ENCODE measurements at places on chromosomes 7 and 10.

GRCh38 chr10:11448190-11448544 lies 163.3 kb downstream of the USP6NL start:
- no peak for DNase-seq

- no peak for DNase-seq
Observed at GRCh38 chr7:97117035-97117371, 495 bp upstream of the SDHAF3 start.

GRCh38 chr7:125847692-125848091 lies 918.1 kb upstream of the POT1 start:
- no peak for DNase-seq

GRCh38 chr7:2490181-2490651 lies 14.0 kb upstream of the GRIFIN start:
- DNase-seq = no peak

DNA sequence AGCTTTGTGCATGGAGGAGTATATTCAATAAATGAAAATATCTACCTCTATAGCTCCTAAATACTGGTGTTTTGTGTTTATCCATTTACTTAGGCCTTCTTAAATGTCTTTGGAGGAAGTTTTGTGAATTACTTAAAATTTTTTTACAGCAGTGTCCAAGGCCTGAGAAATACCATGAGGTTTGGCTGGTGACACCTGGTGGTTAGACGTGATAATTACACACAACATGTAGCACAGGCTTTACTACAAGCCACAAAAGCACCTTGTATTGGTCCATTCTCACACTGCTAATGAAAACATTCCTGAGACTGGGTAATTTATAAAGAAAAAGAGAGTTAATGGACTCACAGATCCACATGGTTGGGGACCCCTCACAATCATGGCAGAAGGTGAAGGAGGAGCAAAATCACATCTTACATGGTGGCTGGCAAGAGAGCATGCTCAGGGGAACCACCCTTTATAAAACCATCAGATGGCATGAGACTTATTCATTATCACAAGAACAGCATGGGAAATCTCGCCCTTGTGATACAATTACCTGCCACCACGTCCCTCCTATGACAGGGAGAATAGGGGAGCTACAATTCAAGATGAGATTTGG lies 20.6 kb downstream of the HYAL4 start:
- peak; percentile 53 for DNase-seq

- DNase-seq = no peak
Observed at GRCh38 chr10:119143657-119144056, 21.9 kb downstream of the SFXN4 start.

GRCh38 chr10:28807760-28808613 lies 130.7 kb downstream of the BAMBI start:
- DNase-seq = no peak

GRCh38 chr10:103584216-103585010 lies 90.9 kb downstream of the NEURL1 start:
- DNase-seq = no peak

DNA sequence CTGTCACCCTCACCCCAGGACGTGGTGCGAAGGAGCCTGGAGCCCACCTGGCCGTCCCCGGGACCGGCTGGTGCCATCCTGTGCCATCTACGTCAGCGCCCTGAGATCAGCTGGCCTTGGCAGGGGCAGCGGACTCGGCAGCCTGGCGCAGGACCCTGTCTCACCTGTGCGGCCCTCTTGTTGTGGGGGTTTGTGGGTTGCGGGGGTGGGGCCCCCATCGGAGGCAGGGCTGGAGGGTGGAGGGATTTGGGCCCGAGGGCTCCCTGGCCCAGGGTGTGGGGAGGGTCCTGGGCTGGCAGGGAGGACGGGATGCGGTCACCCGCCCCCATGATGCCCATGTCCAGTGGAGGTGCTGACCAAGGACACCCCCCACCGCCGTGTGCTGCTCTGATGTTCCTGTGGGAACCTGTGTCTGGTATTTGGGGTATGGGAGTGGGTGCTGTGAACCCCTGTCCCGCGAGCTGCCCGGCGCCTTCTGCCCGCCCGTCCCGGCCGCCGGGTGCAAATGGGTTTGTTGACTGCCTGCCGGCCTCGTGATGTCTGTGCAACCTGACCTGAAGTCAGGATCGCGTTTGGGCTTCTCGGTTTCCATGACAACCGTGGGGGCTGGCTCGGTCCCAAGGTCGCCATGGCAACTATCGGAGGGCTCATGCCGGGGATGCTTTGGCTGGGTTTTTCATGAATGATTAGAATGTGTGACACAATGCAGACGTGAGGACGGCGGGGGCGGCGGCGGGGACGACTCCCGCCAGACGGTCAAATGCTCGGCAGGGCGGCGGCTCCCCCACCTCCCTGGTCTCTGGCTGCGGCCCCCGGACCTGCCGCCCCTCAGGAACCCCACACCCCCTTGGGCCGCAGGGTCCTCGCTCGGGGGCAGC lies 7.3 kb downstream of the MAFK start:
- DNase-seq = peak; percentile 75

DNA sequence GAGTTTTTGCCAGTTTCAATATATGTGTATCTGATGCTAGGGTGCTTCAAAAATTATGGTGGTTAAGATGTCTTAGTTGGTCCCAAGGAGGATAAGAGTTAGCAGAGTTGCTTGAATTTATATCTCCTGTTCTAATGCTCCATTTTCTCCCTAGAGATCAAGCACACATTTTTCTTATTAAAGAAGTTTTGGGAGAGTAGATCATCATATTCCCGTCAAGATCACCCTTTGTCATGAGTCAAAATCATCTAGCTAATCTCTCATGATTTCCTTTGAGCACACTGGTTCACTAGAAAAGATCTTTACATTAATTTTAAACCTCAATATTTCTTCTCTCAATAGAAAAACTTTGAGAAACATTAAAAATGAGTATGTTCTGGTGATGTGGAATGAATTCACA lies 429.9 kb upstream of the SEMA3A start:
- DNase-seq = no peak

- no peak for DNase-seq
Observed at GRCh38 chr10:23055424-23056185, 39.8 kb upstream of the MSRB2 start.

- DNase-seq = no peak
Observed at GRCh38 chr7:102061981-102062390, 224.7 kb upstream of the SH2B2 start.

DNA sequence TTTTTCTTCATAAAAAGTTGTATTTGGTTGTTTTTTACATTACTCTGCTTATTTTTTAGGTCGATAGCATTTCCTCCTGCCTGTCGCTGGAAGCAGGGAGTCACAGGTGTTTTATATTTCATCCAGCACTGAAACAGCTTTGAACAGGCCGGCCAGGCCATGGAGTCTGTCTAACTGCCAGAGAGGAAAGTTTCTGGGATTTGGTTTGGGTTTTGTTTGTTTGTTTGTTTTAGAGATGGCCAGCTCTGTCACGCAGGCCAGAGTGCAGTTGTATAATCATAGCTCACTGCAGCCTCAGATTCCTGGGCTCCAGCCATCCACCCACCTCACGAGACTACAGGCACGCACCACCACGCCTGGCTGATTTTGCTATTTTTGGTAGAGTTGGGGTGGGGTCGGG lies 23.4 kb downstream of the PROSER2 start:
- no peak for DNase-seq

- DNase-seq = peak; percentile 35
Observed at GRCh38 chr7:39700932-39701331, 77.6 kb downstream of the RALA start.

GRCh38 chr10:128963211-128964099 lies 503.6 kb upstream of the MGMT start:
- no peak for DNase-seq

GRCh38 chr10:132376394-132376851 lies 20.6 kb upstream of the PWWP2B start:
- DNase-seq = no peak

GRCh38 chr7:118312966-118313365 lies 88.5 kb downstream of the ANKRD7 start:
- no peak for DNase-seq

- no peak for DNase-seq
Observed at GRCh38 chr7:25831062-25831691, 320.8 kb upstream of the NFE2L3 start.

- DNase-seq = no peak
Observed at GRCh38 chr10:127275793-127276450, 79.5 kb upstream of the INSYN2A start.

GRCh38 chr10:70578371-70578947 lies 24.1 kb downstream of the PRF1 start:
- peak; percentile 53 for DNase-seq

- peak; percentile 39 for DNase-seq
Observed at GRCh38 chr10:124728071-124728829, 15.9 kb downstream of the FAM53B start.

DNA sequence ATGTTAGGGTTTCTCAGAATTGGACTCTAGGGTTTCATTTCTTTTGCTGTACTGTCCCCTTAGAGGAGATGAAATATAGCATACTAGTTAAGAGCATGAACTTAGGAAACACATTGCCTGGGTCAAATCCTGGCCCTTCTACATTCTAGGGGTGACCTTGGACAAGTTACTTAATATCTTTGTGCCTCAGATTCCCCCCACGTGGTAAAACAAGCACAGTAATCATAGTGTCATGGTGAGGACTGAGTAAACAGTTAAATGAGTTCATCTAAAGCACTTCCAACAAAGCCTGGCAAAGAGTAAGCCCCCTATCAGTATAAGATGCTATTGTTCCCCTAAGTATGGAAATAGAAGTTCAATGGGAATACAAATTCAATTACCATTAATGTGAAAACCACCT lies 5.1 kb downstream of the DPY19L1 start:
- no peak for DNase-seq

DNA sequence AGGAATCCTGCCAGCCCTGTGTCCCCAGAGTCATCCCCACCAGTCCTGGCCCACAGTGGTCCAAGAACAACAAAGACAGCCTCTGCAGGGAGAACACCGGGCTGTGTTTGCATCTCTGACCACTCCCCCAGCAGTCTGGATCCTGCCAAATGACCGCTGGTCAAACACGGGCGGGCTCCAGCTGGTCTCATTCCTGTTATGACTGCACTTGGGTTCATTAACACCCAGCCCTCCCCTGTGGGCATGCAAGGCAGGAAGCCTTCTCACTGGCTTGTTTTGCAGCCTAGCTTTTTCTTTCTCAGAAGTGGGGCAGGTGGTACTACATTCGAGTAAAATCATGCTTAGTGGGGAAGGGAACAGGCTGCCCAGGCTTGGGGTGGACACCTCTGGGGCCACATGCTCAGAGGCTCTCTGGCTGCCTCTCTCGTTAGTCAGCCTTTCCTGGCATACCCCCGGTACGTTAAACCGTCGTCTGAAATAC lies 190.0 kb downstream of the PLXNA4 start:
- peak; percentile 50 for DNase-seq

GRCh38 chr10:48414778-48415177 lies 108.3 kb downstream of the MAPK8 start:
- no peak for DNase-seq

DNA sequence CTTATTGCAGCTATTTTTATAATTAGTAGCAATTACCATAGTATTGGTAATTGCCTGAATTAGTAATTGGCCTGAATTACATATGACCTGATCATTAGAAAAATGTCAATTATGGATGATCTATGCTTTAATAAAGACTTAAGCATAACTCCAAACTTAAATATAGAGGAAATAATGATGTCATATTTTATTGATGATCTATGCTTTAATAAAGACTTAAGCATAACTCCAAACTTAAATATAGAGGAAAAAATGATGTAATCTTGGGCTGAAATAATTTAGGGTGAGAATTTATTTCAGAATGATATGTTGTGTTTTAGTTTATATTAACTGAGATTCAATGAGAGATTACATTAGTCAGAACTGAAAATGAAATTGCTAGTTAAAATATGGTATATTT lies 266.0 kb upstream of the DKK1 start:
- no peak for DNase-seq

DNA sequence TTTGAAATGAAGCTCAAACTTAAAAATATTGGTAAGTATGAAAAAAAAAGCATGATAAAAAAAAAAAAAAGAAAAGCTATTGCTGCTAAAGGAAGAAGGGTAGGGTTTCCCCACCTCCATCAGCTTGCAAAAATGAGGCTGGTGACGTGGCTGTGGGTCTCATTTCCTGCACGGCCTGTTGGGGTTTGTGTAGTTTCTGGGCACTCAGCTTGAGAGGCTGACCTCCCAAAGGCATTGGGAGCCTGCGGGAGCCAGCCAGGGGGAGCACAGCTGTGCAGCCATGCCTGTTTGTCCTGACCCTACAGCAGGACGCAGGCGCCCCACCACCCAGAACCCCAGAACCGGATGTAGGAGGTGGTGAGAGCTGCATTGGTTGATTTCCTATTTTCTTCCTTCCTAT lies 48.8 kb upstream of the CARD11 start:
- DNase-seq = peak; percentile 46

GRCh38 chr10:97849103-97849686 lies 448 bp upstream of the GOLGA7B start:
- DNase-seq = peak; percentile 20

- no peak for DNase-seq
Observed at GRCh38 chr7:130940326-130940725, 206.3 kb upstream of the KLF14 start.

GRCh38 chr7:69880840-69881239 lies 282.6 kb downstream of the AUTS2 start:
- no peak for DNase-seq

- DNase-seq = no peak
Observed at GRCh38 chr7:85164376-85164775, 22.5 kb downstream of the SEMA3D start.

DNA sequence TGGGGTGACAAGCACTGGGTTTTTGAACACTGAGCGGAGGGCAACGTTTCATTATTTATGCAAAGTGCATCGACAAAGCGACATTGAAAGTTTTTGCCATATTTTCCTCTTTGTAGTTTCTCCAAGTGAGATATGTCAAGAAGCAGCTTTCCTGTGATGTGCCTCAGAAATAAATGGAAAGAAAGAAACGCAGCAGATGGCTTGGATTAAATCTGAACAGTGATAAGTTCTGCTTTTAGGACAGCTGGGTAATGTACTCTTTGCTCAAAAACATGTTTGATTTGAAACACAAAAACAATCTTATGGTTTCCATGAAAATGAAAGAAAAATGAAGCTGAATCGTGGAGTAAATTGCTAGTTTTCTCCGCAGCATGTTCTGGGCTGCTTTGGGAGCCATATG lies 166.3 kb downstream of the PTPRN2 start:
- no peak for DNase-seq

GRCh38 chr7:50309721-50310120 lies 5.2 kb downstream of the IKZF1 start:
- no peak for DNase-seq

GRCh38 chr10:43214071-43214955 lies 52.6 kb downstream of the RASGEF1A start:
- no peak for DNase-seq

DNA sequence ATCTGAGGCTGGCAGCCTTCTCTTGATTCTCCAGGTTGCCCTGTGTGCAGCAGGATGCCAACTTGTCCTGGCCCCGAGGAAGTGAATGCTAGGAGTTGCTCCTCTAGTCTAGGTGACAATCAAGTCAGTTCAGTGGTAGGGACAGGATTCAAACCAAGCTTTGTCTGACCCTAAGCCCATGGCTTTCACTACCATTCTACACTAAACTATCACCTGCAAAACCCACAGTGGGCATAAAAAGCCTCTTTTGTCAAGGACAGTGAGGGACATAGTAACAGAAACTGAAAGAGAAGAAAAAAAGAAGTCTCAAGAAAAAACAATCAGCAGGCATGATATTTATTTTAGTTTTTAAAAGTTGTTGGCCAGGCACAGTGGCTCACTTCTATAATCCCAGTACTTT lies 33.5 kb downstream of the KCNMA1 start:
- DNase-seq = no peak

GRCh38 chr7:124084024-124084423 lies 51.2 kb upstream of the TMEM229A start:
- DNase-seq = no peak

All from transverse colon (tissue), 4 donors.